ENCODE measurements at places on chromosomes 11 and 22.

DNA sequence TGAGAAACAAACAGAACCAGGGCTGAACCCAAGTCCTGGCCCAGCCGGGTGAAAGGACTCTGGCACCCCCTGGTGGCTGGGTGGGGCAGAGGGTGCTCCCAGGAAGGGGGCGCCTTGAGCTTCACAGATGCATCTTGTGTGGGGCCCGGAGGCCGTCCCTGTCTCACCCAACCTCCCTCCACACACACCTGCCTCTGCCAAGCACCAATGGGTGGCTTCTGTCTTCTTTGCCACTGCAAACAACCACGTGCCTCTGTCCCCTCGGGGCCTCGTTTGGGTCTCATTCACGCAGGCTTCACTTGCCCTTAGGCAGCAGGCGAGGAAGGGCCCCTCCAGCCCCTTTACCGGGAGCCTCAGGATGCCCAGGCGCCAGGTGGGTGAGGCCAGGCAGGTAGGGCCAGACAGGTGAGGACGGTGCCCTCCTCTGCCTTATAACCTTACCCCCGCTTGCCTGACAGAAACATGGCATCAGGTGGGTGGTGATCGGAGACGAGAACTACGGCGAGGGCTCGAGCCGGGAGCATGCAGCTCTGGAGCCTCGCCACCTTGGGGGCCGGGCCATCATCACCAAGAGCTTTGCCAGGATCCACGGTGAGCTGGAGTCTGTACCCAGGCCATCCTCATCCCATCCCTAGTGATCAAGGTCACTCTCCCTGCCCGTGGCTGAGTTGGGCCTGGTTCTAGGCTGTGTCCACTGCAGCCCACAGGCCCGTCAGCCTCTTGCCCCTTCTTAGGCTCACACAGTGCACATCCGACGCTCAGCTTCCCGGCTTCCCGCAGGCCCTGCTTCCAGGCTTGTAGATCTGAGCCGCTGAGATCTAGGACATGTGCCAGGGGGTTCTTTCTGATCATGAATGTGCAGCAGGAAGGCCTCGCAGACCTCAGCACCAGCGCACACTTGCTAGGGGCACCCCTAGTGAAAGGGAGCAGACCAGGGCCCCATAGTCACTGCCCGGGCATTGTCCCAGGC is 17.2 kb downstream of the POLR3H start:
- peak; percentile 59 for DNase-seq

- no peak for DNase-seq
Measured at GRCh38 chr11:33405834-33406602, 148.8 kb downstream of the HIPK3 start.

GRCh38 chr22:37498289-37498909 is 12.2 kb upstream of the MFNG start:
- DNase-seq = peak; percentile 63

DNA sequence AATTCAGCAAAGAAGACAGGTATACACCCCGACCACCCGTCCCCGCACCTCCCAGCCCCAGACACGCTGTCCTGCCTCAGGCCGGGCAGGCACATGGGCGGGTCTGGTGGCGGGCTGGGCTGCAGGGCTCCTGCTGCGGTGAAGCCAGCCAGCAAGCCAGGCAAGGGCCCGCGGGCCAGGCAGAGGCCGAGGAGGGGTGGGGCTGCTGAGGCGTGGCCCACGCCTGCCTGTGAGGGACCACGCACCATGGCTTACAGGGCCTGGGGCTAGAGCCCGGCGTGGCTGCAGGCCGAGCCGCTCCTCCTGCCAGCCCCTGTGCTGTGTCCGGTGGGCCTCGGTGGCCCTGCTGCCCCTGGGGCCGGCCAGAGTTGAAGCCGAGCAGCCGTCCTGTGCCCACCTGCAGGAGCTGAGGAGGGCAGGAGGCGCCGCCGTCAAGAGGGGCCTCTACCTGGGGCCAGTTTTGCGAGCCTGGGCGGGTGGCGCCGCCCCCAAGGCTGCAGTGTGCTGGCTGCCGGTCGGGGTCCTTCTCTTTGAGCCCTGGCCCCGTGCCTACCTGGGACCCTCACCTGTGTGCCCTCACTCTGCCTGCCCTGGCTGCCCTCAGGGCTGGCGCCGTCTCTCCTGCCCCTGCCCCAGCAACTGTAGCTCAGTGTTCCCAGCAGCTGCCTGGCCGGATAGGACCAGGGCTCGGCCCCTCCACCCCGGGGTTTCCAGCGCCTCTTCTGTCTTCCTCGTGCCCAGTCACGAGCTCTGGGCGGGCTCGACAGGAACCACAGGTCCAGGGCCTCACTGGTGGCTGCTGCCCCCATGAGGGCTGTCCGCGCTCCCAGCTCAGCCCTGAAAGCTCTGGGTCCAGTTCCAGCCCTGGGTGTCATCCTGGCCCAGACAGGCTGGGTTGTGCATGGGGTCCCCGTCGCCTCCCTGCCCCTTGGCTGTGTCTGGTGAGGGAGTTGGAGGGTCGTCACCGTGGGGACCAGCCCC is 38.4 kb downstream of the MOB2 start:
- no peak for DNase-seq

GRCh38 chr11:131993246-131993645 is 622.8 kb downstream of the NTM start:
- no peak for DNase-seq

DNA sequence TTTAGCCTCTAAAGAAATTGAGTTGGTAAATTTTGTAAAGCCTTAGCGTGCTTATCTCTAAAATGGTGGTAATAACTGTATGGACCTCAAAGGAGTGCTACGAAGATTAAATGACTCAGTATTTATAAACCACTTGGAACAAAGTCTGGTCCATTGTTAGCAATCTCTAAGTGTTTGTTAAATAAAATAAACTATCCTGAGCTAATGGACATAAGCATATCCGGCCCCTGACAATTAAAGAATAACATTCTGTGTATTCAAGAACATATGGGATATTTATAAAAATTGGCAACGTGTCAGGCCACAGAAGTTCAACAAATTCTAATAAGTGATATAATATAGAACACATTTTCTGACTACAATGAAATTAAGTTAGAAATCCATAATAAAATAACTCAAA is 71.0 kb downstream of the MYEOV start:
- DNase-seq = no peak

DNA sequence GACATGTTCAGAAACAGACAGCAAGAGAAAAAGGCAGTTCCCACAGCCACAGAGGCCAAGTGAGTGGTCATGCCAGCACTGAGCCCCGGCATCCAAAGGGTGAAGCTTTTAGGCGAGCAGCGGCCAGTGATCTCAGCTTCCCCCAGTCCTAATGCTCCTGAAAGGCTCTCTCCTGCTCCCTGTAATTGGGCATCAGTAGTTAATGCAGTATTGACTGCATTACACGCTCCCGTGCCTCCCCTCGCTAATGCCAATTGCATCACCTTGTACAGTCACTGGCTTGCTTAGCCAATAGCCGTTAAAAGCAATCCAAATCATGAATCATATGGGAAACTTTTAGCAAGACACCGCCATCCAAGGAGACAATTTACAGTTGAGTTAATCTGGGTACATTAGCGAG is 4.9 kb downstream of the LMO1 start:
- DNase-seq = no peak

DNA sequence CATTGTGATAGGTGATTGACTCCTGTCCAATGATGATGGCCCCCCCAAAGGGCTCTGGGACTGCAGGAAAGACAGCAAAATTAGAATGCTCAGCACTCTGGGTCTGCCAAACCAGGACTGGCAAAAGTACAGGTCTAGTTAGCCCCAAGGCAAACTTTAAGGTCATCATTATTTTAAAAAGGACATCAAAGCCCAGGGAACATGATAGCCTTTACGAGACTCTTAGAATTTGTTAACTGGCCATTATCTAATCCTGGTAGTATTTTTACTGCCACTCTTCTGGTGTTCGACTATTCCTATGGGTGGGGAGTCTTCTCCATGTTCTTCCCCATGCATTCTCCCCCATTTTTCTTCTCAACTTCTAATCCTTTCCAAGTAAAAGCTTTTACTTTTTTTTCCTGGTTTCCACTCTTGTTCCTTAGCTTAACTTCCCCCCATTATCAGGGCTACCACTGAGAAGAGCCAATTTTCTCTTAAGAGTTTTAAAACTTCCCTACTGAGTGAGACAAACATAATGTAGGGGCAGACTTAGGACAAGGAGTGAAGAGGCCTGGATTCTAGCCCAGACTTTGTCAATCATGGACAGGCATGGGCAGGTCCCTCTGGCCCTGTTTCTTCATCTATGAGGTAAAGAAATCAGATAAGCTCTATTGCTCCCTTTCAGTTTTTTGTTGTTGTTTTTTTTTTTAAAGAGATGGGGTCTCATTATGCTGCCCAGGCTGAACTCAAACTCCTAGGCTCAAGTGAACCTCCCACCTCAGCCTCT is 7.1 kb downstream of the DDB1 start:
- no peak for DNase-seq

DNA sequence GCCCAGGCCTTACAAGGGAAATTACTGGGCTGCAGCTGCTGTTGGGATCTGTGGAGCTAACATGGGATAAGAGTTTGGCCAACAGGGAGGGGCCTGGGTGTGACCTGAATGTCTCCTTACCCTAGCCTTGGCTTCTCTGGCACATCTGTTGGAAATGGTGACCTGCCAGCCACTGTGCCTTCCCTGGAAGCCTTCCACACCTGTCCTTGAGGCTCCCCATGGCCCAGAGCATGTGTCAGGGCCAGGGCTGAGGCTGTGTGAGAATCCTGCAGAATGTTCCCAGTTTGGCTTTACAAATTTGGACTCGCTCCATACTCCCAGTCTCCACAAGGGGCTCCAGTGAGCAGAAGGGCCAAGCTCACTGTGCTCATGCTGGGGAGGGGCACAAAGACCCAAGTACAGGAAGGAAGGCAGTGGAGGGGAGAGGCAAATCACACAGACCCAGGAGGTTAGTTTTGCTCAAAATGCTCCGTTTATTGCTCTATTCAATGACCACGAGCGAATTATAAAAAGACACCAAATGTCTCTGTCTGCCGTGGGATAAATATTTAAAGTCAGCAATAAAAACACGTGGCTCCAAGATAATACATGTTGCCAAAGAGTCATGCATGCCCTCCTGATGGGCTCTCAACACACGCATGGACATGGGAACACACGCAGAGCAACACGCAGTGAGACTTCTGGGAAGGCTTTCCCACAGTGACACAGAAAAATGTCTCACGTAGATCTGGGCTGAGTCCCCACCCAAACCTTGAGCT is 1.7 kb upstream of the IGSF22 start:
- DNase-seq = peak; percentile 21

DNA sequence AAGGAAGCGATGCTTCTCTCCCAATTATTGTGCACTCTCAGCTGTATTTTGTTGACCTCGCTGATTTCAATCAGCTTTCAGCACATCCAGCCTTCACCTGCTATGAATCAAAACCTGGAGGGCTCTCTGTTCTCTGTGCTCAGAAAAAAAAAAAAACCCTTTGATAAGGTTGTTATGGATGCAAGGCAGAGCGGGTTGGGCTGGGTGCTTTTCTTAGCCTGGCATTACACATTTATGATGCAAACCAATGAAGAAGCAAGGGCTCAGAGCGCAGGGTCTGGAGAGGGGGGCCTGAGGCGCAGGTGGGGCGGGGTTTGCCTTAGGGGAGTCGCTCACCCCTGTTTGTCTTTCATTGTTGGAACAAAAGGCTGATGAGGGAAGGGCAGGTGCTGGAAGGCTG is 86.0 kb upstream of the CADM1 start:
- DNase-seq = no peak

GRCh38 chr11:44277196-44278090 is 32.5 kb downstream of the ALX4 start:
- no peak for DNase-seq

GRCh38 chr11:13215149-13215548 is 62.4 kb upstream of the BMAL1 start:
- DNase-seq = no peak

- DNase-seq = no peak
Measured at GRCh38 chr11:123344790-123345357, 85.2 kb upstream of the GRAMD1B start.

GRCh38 chr11:47861728-47862127 is 13.6 kb upstream of the NUP160 start:
- no peak for DNase-seq

DNA sequence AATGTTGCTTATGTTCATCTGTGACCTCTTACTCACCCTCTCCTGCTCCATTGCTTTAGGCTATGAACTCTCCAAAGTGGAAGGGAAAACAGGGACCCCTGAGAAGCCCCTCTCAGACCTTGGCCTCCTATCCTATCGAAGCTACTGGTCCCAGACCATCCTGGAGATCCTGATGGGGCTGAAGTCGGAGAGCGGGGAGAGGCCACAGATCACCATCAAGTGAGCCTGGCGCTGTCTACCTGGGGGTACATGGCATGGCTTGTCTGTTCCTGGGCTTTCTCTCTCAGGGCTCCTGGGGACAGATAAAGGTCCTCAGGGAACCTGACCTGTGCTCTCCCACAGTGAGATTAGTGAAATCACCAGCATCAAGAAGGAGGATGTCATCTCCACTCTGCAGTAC is 2.1 kb downstream of the RNASEH2C start:
- no peak for DNase-seq

DNA sequence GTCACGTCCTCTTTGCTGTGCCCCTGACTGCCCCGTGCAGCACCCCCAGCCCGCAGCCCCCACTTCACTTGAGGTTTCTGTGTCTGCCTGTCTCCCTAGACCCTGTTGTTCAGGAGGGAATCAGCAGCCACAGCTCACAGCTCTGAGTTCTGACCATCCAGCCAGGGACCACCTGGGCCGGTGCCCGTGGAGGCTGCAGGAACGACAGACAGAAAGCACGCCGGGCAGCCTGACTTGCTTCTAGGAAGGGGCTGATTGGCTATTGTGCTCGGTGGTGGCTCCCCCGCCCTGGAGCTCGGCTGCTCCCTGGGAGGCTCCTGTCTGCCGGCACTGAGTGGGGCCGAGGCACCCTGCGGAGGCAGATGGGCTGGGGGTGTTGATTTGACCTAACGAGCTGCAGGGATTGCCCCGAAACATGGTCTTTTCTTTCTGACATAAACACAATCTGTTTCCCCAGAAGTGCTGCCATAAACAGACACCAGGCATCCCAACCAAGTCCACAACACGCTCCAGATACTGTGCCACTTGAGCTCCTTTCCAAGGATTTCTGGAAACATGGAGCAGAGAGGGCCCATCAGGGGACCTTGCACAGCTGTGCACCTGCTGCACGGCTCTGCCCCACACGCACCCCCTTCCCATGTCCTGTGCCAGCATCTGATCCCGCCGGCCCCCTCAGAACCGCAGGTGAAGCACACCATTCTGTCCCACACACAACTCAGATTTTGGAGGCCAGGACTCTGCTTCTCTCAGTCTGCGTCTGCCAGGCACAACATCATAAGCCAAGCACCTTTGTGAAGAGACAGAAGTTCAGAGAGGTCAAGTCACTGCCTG is 855.9 kb downstream of the TBC1D22A start:
- DNase-seq = no peak

- DNase-seq = no peak
Measured at GRCh38 chr11:67410369-67410831, 5.1 kb upstream of the CARNS1 start.
